Renal cortical epithelial cell (primary cell): ENCODE measurements at places on chromosomes 5 and 9. TPM values are rescaled to one million over a fixed set of nuclear protein-coding genes. Genes with fewer than 3 reads are reported as not detected.

Gene SLC6A7
- total RNA-seq, result not detected in 2 replicates

Gene CDKN2A
- 25.0 and 36.3 TPM in 2 replicates for total RNA-seq

Gene ASPN
- total RNA-seq, result not detected in 2 replicates

Gene UBAP2
- 30.9 and 40.4 TPM in 2 replicates for total RNA-seq

Gene ODF2
- 21.7 and 37.2 TPM in 2 replicates for total RNA-seq

Gene FGD3
- total RNA-seq, result 0.35 and 0.52 TPM in 2 replicates

Gene CTSV
- total RNA-seq, result 3.5 and 9.4 TPM in 2 replicates

Gene EGFLAM
- under 0.01 and 7.0 TPM in 2 replicates for total RNA-seq

Gene PCDHA12
- 2.4 and 7.8 TPM in 2 replicates for total RNA-seq

Gene BARHL1
- not detected in 2 replicates for total RNA-seq

Gene LMAN2
- 242 and 337 TPM in 2 replicates for total RNA-seq
